Heart right ventricle (tissue), 16 donors: ENCODE measurements at places on chromosomes 4 and X. TPM values are rescaled to one million over a fixed set of nuclear protein-coding genes. Genes with fewer than 3 reads are reported as not detected.

Gene TMEM156
- not detected for total RNA-seq

Gene GAB3
- 25.3 TPM for total RNA-seq

Gene SLC9B1
- 1.2 TPM for total RNA-seq

Gene RNF150
- 106 TPM for total RNA-seq

Gene GRID2
- total RNA-seq, result not detected
